Hematopoietic multipotent progenitor cell treated with erythropoietin and hydrocortisone succinate and interleukin-3 and kit ligand, for 8 days (in vitro differentiated cells): ENCODE measurements at places on chromosomes 13 and 19.

- DNase-seq = no peak
Measured at GRCh38 chr13:50352720-50353480, 337.7 kb downstream of the KCNRG start.

GRCh38 chr13:79044415-79044814, 361.6 kb downstream of the RBM26 start:
- no peak for DNase-seq

- no peak for DNase-seq
Measured at GRCh38 chr13:90954605-90955195, 392.8 kb upstream of the MIR17HG start.

DNA sequence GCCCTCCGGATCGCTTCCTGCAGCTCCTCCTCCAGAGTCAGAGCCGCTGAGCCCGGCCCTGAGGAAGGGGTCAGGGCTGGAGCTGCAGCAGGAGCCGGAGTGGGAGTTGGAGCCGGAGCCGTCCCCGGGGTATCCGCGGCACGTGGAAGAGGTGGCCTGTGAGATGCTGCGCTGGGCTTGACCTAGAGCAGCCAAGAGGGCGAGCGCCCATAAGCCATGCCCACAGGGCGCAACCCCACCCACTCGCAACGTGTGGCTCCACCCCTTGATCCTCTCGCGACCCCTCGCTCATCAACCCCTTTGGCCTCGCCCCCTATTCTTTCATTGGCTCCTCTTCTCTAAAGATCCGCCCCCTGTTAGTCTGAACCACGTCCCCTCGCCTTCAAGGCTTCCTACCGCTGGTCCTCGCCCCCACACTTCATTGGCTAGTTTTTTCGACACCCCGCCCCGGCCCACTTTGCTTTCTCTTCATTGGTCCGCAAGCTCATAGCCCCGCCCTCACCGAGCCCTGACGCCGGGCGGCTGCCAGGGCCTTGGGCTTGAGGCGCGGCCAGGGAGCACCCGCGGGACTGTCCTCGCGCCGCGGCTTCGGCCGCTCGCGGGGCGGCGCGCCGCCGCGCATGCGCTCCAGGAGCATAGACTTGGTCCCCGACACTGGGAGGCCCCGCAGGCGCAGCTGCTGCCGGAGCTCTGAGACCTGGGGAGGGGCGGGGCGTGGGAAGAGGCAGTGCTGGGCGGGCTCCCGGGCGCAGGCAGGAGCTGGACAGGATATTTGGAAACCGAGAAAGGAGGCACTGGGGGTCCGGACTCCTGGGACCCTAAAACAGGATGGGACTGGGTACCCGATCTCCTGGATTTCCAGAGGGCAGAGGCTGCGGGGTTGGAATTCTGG, 5.4 kb downstream of the MAMSTR start:
- DNase-seq = peak; percentile 99

GRCh38 chr13:20371825-20372224, 139.7 kb upstream of the GJB6 start:
- DNase-seq = no peak

DNA sequence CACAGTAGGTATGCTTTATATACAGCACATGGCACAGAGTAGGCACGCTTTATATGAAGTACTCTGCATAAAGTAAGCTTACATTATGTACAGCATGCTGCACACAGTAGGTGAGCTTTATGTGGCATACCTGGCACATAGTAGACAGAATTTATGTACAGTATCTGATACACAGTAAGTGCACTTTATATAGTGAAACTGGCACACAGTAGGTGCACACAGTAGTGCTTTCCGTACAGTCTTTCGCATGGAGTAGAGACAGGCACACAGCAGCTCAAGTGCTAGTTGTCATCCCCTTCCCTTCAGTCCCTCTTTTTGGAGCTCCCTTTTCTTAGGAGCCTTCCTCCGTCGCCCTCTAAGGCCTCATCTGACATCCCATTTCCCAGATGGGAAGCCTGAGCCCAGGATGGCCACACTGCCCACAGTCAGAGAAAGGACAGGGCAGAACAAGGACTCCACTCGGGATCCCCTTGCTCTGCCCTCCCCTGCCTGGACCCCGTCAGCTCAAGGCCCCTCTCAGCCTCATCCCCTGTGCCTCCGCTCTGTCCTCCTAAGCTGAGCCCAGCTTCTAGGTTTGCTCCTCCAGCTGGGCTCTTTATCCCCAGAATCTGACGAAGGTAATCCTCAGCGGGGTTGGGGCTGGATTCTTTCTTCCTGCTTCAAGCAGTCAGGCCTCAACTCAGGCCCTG, 852 bp upstream of the CYP4F12 start:
- DNase-seq = no peak

DNA sequence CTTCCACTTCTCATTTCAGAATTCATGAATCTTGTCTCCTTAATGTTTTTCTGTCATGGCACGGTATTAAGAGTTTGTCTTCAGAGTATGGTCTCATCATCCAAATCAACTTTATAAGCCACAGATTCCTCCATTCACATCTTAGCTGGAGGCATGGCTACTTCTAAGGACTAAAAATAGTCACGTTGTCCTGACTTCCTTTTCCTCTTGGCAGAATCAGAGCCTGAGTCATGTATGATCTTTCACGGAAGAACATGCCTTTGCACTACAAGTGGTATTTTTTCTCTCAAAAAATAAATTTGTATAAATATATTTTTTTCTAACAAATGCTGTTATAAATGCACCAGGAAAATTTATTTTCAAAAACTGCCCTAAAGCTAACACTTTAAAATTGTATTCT, 71.4 kb downstream of the ALOX5AP start:
- DNase-seq = no peak

GRCh38 chr19:47824396-47824795, 2.7 kb downstream of the CRX start:
- DNase-seq = no peak

DNA sequence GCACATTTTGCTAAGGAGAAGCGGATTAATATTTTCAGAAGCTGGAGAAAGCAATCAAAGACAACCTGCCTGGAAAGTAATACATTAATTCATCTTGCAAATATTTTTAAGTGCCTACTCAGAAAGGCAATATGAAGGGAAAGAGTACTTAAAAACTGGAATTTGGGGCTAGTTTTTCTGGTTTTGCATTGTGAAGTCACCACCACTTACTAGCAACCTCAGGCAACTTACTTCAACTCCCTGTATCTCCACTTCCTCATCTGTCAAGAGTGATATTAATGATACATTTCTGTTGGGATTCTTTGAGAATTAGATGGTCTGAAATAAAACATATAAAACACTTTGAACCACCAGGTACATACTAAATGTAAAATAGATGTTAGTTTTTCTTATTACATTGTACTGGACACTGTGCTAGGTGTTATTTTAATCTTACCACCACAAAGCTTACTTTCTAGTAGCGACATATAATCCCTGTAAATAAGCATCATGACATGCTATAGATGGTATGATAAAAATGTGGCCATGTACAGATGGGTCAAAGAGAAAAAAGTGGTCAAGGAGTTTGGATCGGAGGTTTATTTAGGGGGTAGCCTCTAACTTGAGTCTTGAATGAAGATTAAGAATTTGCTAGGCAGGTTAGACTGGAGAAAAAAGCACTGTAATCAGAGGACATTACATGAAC, 101.2 kb downstream of the SPRY2 start:
- DNase-seq = no peak

DNA sequence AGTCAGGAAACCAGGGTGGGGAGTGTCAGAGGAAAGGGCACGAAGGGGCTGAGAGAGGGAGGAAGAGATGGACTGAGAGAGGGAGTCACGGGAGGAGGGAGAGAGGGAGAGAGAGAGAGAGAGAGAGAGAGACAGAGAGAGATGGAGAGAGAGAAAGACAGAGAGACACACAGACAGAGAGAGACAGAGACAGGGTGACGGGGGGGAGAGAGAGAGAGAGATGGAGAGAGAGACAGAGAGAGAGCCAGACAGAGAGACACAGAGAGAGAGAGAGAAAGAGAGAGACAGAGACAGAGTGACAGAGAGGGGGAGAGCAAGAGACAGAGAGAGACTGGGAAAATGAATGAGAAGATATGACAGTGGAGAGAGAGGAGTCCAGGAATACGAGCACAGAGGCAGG, 494 bp upstream of the KLK14 start:
- DNase-seq = no peak

GRCh38 chr13:23642110-23642509, 71.9 kb downstream of the TNFRSF19 start:
- DNase-seq = no peak

- no peak for DNase-seq
Measured at GRCh38 chr19:40807147-40808020, 8.4 kb downstream of the EGLN2 start.

- peak; percentile 89 for DNase-seq
Measured at GRCh38 chr19:7681340-7682174, 924 bp downstream of the TRAPPC5 start.

DNA sequence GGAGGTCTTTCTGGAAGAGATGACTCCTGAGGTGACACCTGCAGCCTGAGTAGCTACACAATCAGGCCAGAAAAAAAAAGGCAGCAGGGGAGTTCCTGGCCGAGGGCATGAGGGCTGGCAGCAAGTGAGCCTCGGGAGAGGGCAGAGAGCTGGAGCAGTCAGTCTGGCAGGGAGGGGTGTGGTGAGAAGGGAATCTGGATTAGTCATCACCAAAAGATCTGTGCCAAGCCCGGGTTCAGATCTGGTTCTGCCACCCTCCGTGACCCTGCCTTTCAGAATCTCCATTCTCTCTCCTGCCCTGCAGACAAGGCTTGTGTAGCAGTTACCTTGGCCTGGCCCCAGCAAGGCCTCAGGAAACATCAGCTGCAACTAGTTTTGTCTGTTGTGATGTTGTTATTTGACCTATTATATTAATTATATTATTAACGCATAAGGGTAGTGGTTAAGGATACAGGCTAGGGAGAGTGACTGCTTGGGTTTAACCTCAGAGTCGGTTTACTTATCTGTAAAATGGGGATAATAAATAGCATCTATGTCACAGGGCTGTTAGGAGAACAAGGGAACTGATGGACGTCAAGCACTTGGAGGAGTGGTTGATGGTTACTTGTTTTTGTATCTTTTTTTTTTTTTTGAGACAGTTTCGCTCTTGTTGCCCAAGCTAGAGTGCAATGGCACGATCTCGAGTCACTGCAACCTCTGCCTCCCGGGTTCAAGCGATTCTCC, 2.7 kb upstream of the CAPNS1 start:
- peak; percentile 62 for DNase-seq

DNA sequence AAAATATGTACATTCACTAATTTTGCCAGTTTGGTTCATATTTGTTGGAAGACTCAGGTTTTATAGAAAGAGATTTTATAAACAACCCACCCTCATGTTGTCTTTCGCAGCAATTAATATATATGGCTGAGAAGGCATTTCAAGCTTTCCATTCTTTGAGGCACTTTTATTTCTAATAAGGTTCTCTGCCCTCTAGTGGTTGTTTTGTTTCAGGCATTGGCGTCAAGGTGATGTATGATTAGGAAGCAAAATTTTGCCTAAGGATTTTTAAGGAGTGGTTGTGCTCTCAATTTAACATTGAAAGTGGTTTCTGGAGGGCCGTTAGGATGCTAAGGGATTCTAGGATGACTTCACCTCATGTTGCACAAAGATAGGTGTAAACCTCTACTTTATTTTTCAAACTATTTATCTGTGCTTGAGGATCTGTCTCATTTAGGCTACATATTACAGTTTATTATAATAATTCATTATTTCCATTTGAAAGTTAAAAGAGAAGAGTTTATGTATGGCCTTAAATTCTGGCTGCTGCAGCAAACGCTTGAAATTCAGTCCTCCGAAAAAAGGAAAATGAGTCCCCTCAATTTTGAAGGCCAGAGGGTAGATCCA, 35.9 kb downstream of the OXGR1 start:
- peak; percentile 27 for DNase-seq

DNA sequence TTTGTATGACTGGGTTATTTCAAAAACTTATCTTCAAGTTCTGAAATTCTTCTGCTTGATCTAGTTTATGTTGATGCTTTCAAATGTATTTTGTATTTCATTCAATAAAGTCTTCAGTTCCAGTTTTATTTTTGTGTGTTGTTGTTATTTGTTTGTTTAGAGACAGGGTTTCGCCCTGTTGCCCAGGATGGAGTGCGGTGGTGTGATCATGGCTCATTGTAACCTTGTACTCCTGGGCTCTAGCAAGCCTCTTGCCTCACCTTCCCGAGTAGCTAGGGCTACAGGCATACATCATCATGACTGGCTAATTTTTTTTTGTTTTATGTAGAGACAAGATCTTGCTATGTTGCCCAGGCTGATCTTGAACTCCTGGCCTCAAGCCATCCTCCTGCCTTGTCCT, 40.3 kb upstream of the ARHGEF7 start:
- no peak for DNase-seq

DNA sequence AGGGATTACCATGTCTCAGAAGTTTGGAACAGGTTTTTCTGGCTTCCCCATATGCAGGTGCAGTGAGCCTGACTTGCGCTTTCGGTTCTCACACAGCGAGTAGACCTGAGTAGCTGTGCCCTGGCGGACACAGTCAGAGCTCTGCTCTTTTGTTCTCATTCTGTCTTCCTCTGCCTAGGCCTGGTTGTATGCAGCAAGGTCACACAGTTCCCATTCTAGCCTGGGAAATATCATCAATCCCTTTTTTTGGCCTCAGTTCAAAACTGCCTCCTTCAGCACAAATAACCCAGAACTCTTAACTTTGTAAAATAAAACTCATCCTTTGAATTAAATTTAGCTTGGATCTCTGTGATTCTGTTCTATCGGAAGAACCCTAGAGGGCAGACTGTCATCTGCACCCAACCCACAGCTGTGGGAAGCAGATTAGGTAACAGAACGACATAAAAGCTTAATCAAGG, 10.2 kb downstream of the OXGR1 start:
- DNase-seq = peak; percentile 3

DNA sequence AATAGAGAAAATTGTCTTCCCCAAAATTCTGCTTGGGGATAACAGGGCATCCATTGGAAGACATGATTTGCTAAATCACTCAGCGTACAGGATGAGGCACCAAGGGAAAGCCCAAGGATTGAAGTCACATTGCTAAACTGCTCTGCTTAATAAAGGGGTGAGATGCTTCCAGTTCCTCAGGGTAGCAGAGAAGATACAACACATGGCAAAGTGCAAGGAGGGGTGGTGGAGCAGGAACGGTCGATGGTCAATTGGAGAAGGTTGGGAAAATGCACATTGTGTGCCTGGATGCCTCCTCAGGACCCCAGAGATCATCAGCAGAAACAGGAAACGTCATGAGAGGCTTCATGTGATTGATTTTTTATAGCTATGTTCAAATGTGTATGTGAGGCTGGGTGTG, 116.3 kb upstream of the SOX1 start:
- no peak for DNase-seq

DNA sequence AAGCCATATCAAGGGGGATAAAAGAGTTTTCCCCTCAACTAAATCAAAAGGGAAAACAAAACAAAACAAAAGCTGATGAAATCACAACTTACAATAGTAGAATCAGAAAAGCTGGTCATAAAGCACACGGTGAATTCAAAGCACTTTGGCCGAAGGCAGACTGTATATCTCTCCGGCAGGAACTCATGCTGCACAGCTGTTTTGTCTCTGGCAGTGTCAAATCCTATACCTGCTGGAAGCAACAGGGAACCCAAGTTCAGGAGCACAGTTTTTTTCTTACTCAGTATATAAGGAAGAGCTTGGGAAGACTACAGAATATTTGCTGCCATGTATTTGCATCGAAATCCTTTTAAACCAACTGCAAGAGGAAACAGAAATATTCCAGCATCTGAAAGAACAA, 213.7 kb downstream of the RFC3 start:
- DNase-seq = no peak
